AG20443 (cell line): ENCODE measurements at places on chromosomes 1 and 21.

DNA sequence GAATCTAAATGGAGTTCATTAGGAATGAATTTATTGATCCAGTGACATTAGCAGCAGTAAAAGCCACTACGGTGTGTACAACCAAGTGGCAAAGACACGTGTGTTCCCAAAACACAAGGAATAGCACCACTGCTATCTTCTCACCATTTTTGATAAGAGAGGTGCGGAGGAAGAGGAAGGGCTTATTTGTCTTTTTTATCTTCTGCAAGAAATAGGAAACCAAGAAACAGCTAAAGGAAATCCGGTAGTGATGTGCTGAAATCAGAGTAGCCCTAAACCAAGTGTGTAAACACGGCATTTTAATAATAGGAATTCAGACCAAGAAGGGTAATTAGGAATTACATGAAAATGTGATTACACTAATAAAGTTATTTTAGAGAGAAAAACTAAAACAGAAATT is 9.1 kb upstream of the SCYL3 start:
- no peak for DNase-seq

DNA sequence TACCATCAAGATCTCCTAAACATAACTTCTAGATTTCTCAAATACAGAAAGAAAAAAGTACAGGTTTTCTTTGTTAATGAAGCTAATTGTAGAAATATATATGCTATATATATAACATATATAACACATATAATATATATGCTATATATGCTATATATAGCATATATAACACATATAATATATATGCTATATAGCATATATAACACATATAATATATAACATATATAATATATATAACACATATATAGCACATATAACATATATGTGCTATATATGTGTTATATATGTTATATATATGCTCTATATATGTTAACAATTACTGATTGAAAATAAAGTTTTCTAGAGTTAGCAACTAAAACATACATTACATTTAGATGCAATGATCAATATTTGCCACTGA is 34.8 kb downstream of the RGS21 start:
- no peak for DNase-seq

DNA sequence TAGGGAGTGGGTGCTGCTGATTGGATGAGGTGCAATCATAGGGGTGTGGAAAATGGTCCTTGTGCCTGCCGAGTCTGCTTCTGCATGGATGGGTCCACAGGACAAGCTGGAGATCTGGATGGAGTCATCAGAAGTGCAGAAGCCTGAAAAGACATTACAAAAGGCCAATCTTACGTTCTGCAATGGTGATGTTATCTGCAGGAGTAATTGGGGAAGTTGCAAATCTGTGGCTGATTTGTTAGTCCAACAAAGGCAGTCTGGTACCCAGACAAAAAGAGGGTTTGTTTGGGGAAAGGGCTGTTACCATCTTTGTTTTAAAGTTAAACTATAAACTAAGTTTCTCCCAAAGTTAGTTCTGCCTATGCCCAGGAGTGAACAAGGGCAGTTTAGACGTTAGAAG is 166.5 kb downstream of the PGBD5 start:
- DNase-seq, result no peak

- no peak for DNase-seq
Observed at GRCh38 chr1:211359876-211360275, 33.2 kb downstream of the TRAF5 start.

DNA sequence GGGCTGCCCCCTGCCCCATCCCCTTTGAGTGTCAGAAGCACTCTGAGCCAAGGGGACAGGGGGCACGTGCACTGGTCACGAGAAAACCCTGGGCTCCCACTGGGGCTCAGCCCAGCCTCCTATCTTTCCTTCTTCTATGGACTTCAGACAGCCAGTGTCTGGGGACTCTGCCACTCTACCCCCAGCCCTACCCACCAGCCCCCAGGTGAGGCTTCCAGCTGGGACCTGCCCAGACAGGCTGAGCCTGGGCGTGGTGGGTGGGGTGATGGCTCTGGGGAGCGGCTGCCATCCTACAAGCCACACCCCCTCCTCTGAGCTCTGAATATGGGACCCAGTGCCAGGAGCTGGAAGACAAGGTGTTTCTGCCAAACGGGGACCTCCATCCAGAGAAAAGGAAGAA is 8.0 kb upstream of the SFN start:
- DNase-seq, result no peak

GRCh38 chr1:19083081-19083480 is 126.6 kb upstream of the IFFO2 start:
- DNase-seq, result no peak
